ENCODE measurements at places on chromosomes 11 and 22. TPM values are rescaled to one million over a fixed set of nuclear protein-coding genes. Genes with fewer than 3 reads are reported as not detected.

- no peak for DNase-seq
- peaks cover 4% of the 10 kb centered on the region for H3K4me1 ChIP-seq
- H3K27me3 ChIP-seq: no peaks in the 10 kb centered on the region
- H3K36me3 ChIP-seq: no peaks in the 10 kb centered on the region
- H3K4me3 ChIP-seq: no peak overlapping the region
- H3K27ac ChIP-seq: no peak overlapping the region
Observed at GRCh38 chr11:92911478-92911877, 58.0 kb upstream of the MTNR1B start.

- H3K27me3 ChIP-seq: peaks cover 38% of the 10 kb centered on the region
- DNase-seq: no peak
- H3K36me3 ChIP-seq: peaks cover 3% of the 10 kb centered on the region
- H3K27ac ChIP-seq: no peak overlapping the region
Observed at GRCh38 chr11:128575961-128576350, 11.4 kb downstream of the ETS1 start.

Gene TECTA
- 0.86 TPM for total RNA-seq

- H3K36me3 ChIP-seq: no peaks in the 10 kb centered on the region
- no peaks in the 10 kb centered on the region for H3K4me1 ChIP-seq
- no peak for DNase-seq
- peaks cover 70% of the 10 kb centered on the region for H3K27me3 ChIP-seq
Observed at GRCh38 chr11:58998480-58999290, 59.4 kb downstream of the GLYATL1 start.

Gene INS
- 1,584 TPM for total RNA-seq

DNA sequence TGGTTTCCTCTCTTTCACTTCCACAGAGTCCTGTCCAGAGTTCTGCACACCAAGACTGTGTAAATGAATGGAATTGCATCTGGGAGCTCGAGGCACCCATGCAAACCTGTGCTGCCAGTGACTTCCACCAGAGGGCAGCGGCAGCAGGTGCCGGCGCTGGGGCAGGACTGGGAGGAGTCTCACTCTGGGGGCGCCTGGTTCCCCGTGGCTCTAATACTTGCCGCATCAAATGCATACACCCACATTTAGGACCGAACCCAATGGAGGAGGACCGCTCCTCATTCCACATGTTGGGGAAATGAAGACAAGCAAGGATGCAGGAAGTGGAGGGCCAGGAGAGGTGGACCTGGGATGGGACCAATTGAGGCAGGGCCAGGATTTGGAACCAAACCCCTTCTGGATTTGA is 1.1 kb upstream of the CD6 start:
- no peaks in the 10 kb centered on the region for H3K36me3 ChIP-seq
- H3K27ac ChIP-seq: no peak overlapping the region
- DNase-seq: no peak
- no peaks in the 10 kb centered on the region for H3K27me3 ChIP-seq
- no peaks in the 10 kb centered on the region for H3K4me1 ChIP-seq

Gene MMP12
- 0.27 TPM for total RNA-seq

- peaks cover 22% of the 10 kb centered on the region for H3K27me3 ChIP-seq
- H3K4me3 ChIP-seq: no peak overlapping the region
- DNase-seq: no peak
- no peaks in the 10 kb centered on the region for H3K36me3 ChIP-seq
- H3K4me1 ChIP-seq: no peaks in the 10 kb centered on the region
Observed at GRCh38 chr22:48097723-48098122, 1335.3 kb downstream of the TBC1D22A start.

Data from type B pancreatic cell (in vitro differentiated cells).